ENCODE measurements at places on chromosomes 3 and 15.

GRCh38 chr3:159928071-159928491, 60.6 kb upstream of the IL12A start:
- no peak for DNase-seq

DNA sequence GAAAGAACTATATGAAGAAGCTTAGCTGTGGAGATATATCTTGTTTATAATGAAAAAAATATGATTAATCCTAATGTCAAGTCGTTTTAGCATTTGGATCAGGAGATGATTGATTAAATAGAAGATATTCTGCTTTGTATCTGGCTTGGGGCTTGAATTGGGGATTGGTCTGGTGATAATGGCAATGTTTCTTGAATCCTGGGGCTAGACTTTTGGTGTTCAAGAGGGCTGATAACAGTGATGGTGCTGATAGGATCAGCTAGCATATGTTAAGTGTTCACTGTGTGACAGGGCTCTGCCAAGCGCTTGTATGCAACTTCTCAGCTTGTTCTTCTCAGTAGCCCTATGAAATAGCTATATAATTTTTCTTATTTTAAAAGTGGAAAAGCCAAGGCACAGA, 20.2 kb downstream of the CNOT10 start:
- DNase-seq = no peak

GRCh38 chr3:56810577-56811545, 9.1 kb upstream of the ARHGEF3 start:
- DNase-seq = no peak

GRCh38 chr15:25250906-25251622, 187.8 kb downstream of the UBE3A start:
- no peak for DNase-seq

GRCh38 chr3:148758303-148758884, 60.7 kb downstream of the AGTR1 start:
- DNase-seq = no peak

GRCh38 chr3:176587089-176587488, 610.2 kb downstream of the TBL1XR1 start:
- no peak for DNase-seq

DNA sequence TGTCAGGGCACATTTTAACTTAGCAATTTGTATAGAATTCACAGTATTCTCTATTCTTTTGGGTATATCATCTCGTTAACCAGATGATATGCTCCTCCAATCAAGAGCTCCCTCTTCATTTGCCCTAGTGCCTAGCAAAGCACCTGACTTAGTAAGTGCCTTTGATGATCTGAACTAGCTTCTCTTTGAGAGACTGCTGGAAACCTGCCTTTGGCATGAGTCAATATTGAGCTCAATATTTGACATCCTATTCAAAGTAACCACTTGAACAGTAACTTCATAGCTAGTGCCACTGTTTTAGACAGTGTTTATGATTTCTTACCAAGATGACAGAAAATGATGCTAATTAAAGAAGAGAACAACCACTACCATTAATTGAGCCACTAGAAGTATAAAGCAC, 696.3 kb upstream of the UBE2E2 start:
- no peak for DNase-seq

DNA sequence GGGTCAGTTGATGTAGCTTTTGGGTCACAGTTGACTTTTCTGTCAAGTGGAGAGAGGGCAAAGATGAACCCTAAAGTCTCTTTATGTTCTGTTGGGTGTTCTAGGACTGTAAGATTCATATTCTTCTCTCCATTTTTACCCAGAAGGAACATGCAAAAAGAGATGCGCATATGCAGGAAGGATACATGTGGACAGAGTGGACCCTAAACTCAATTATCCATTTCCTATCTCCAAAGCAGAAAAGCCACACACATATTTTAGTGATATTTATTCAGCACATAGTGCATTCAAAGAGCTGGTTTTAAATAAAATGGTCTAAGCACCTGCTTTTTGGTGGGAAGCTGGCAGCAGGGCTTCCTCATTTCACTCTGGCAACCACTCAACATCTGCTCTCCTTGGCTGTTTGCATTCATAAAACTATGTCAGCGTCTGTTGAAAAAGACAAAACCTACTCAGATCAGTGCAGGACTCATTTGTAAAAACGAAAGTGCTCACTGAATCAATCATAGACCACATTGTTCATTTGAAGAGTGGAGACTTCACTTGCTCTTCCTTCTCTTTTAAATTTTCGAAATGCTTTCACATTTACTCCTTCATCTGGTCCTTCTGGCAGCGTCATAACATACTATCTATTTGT, 96.6 kb downstream of the SEMA6D start:
- DNase-seq = no peak

DNA sequence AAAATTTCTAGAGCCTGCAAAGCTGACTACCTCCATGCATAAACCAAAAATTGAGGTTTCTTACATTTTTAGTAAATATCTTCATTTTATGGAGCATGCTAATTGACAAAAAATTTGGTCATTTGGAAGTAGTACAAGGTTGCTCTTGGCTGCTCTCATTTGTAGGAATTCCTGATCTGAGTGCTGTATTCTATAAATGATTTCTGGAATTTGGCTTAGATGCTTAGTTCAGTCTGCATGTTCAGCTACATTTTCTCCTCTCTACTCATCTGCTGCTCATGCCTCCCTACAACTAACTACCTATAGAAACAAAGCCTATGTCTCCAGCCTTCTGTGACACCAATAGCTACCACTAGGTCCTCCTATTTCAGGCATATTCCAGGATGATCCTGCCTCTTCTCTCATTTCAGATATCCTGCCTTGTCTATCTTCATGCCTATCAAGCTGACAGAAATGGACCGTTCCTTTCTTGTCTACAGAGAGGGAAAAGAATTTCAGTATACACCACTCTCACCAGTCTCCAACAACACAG, 901.1 kb downstream of the TBL1XR1 start:
- DNase-seq = no peak

Data from stimulated activated CD4-positive, alpha-beta T cell treated with anti-CD3 and anti-CD28 coated beads, TNF-alpha, amount 100 ng/mL, for 1 hour (primary cell).